Renal cortex interstitium (tissue), 15 donors: ENCODE measurements at places on chromosomes 7 and 10. TPM values are rescaled to one million over a fixed set of nuclear protein-coding genes. Genes with fewer than 3 reads are reported as not detected.

The HIP1 gene
- polyA plus RNA-seq, result 35.7 TPM

The PLAC9 gene
- 27.7 TPM for polyA plus RNA-seq

The SERPINE1 gene
- 1.5 TPM for polyA plus RNA-seq

The PDZD7 gene
- polyA plus RNA-seq, result 3.8 TPM

The AGR3 gene
- polyA plus RNA-seq, result 2.5 TPM

The CCL24 gene
- not detected for polyA plus RNA-seq
